Renal cortex interstitium (tissue), 15 donors: ENCODE measurements at places on chromosomes 16 and 17.

- DNase-seq = peak; percentile 33
Observed at GRCh38 chr17:71472809-71473789, 647.7 kb upstream of the SOX9 start.

GRCh38 chr16:22239131-22239805, 33.2 kb downstream of the EEF2K start:
- no peak for DNase-seq

DNA sequence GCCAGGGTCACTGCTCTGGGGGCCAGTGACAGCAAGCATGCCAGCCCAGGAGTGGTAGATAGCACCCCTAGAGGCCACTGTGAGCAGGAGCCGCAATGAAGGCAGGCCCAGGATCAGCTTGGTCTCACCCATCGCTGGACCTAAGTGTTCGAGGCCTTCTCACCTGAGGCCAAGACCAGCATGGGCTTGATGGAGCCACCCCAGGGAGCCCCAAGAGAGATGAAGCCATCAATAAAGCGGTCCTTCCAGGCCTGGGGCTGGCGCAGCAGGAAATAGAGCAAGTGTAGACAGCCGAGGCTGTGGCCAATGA, 1.8 kb downstream of the LCAT start:
- DNase-seq = no peak

GRCh38 chr16:86997058-86997457, 320.1 kb downstream of the C16orf95 start:
- DNase-seq = no peak

DNA sequence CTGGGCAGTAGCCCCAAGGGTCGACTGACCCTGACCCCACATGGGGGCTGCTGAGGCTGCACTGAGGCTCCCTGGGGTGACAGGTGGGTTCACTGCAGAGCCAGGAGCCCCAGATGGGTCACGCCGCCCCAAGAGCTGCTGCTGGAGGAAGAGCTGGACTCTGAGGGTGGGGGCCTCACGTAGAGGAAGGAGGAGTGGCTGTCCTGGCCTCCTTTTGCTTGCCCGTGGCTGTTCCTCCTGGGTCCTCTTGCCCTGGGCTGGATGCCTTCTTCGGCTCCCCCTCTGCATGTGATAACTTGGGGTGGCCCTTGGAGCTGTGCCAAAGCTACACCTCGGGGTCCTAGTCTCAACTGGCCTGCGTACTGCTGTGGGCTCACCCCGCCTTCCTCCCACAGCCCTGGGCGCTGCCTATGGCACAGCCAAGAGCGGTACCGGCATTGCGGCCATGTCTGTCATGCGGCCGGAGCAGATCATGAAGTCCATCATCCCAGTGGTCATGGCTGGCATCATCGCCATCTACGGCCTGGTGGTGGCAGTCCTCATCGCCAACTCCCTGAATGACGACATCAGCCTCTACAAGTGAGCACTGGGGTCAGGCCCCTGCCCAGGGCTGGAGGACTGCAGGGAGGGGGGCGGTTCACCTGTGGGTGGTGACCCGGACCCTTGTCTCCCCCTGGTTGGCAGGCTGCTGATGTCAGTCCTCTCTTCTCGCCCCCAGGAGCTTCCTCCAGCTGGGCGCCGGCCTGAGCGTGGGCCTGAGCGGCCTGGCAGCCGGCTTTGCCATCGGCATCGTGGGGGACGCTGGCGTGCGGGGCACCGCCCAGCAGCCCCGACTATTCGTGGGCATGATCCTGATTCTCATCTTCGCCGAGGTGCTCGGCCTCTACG, 1.1 kb upstream of the AMDHD2 start:
- DNase-seq = no peak

GRCh38 chr17:80664217-80664790, 119.7 kb downstream of the RPTOR start:
- no peak for DNase-seq

DNA sequence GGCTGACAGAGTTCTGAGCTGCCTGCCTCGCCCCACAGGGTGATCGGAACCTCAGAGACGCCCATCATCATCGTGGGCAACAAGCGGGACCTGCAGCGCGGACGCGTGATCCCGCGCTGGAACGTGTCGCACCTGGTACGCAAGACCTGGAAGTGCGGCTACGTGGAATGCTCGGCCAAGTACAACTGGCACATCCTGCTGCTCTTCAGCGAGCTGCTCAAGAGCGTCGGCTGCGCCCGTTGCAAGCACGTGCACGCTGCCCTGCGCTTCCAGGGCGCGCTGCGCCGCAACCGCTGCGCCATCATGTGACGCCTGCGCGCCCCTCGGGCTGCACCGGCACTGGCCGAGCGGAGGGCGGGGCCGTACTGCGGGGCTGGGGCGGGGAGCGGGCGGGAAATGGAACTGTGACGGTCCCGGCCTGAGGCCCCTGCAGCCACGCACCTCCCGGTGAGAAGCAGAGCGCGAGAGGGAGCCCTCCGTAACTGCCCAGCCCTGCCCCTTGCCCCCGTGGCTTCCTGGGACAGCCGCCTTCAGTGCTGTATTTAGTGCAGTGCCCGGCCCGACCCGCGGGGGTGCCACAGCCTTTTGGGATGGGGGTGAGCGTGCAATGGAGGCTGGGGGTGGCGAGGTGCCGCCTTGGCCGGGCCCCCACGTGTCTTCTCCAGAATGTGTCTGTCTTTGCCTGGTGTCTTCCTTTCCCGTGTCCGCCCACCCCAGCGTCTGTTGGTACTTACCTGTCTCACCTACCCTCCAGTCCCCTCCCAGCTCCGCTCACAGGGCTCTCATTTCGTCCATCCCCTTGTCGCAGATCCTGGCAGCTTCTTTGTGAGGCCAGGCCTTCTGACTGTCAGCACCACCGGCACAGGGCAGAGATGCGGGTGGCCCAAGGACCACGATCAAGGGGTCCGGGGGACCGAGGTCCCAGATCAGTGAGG, 9.8 kb downstream of the RASL10B start:
- DNase-seq = no peak

DNA sequence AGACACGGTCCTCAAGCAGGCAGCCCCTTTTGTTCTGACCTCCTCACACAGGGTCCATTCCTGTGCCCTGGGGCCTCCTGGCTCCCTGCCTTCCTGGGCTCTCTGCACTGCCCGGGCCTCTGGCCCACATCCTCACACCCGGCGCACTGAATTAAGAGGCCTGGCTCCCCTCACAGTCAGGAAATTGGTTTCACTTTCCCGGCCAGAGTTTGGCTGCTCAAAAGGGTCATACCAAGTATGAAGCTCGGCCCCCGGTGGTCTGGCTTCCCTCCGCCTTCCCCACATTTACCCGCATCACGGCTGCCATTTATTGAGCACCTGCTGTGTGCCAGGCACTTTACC, 220.0 kb downstream of the NTN1 start:
- no peak for DNase-seq

- DNase-seq = no peak
Observed at GRCh38 chr17:75933808-75934207, 7.0 kb downstream of the FBF1 start.

- DNase-seq = no peak
Observed at GRCh38 chr17:33980193-33980592, 274.9 kb upstream of the CCL2 start.

DNA sequence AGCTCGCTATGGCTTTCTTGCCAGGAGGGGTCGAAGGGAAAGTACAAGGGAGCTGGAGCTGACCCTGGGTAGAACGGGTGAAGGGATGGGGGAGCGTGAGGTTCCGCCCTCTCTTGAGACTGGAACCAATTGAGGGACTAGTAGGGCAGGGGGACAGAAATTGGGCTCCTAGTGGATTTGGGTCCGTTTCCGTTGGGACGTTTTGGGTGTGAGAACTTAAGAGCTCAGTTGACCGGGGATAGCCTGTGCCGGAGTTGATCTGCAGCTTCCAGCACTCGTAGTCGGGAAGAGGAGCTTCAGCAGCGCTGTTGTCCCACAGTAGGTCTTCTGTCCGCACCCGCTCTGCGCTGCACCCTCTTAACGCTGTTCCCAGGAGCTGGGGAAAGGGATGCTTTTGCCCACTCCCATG, 481 bp downstream of the CNTROB start:
- no peak for DNase-seq

GRCh38 chr16:85037721-85038120, 10.1 kb downstream of the KIAA0513 start:
- no peak for DNase-seq

DNA sequence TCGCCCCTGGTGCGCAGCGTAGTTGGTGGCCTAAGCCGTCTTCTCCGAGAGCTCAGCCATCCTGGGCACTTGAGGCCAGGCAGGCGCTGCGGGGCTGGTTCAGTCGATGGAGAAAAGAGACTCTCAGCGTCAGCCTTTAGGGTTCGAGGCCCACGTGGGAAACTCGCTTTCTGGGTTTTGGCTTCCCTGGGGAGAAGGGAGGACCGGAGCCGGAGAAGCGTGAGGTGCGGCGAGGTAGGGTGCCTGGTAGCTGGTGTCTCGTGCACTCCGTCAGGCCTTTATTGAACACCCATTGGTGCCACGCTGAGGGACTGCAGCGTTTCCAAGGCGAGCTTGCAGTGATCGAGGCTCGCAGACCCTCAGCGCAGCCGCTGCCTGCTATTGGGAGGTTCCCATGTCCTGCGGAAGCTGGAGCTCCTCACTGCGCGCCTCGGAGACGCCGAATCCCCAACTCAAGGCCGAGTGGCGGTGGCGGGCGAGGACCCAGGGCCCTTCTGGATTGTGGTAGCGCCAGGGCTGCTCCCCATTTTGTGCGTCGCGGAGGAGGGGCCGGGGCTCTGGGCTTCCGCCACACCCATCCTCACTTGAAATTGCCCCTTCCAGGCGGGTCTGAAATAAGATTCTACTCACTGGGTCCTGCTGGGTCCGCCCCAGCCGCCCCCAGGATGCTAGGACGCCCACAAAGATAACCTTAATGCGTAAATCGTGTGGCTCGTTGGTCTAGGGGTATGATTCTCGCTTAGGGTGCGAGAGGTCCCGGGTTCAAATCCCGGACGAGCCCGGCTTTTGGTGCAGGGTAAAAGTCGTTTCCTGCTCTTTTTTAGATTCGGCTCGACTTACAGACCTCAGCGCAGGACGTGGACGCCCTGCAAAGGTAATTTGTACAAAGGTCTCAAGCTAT, 1.2 kb downstream of the OR1F1 start:
- no peak for DNase-seq

GRCh38 chr17:42617956-42618431, 8.5 kb downstream of the TUBG1 start:
- no peak for DNase-seq

DNA sequence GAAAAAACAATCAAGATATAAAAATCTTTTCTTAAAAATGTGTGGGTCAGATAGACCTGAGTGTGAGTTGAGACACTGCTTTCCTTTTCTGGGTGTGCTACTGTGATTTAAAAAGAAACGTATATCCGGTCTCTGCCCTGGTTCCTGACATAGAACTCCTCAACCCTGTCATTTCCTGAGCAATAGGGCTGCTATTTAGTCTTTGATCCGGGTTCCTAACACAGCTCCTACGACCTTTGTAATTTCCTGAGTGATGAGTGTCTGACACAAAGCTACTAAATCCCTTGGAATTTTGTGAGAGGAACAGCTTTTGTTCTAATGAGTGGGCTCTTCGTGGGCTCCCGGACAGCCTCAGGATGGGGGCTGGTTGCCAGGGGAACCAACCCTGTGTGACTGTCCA, 93.9 kb upstream of the FA2H start:
- DNase-seq = peak; percentile 6

- DNase-seq = no peak
Observed at GRCh38 chr17:70520447-70520846, 351.1 kb downstream of the KCNJ2 start.

DNA sequence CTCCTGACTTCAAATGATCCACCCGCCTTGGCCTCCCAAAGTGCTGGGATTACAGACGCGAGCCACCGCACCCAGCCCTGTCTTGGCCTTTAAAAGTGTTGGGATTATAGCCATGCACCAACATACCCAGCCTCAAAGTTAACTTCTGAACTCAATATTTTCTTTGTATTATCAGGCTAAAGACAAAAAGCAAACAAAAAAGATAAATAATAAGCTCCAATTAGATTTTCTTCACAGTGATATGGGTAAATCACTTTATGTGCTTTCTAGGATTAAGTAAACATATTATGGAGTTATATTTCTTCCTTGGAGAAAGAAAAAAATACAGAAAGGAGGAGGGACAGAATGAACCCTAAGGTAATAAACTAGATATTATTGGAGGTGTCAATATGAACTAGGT, 74.3 kb downstream of the FBXL20 start:
- DNase-seq = no peak

DNA sequence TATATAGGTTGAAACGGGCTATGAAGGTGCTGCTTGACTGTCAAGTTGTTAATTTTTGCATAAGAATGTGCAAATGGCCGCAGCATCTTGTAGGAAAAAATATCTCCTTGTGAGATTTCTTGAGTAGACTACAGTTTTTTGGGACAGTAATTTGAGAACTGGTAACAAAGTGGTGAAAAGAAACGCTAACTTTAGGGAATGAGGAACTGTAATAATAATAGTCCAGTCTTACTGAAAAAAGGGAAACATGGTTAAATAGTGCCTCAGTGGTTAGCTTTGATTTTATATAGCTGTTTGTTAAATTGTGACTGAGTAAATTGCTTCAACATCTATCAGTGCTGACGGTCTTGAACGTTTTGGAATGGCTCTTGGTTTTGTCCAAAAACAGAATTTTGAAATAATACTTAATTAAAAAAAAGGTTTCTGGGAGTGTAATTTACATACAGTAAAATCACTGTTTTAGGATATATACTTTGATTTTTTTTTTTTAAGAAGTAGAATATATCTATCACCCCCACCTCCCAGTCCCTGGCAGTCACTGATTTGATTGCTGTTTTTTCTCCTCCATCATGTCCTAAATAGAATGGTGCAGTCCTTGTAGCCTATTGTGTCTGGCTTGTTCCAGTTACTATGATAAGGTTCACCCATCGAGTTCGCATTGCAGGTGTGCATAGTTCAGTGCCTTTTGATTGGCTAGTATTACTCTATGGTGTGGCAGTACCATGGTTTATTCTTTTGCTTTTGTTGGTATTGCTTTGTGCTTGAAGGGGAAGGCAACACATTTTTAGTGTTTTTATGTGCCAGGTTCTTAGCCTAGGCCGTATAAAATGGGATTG, 2.8 kb downstream of the HAPSTR1 start:
- no peak for DNase-seq

DNA sequence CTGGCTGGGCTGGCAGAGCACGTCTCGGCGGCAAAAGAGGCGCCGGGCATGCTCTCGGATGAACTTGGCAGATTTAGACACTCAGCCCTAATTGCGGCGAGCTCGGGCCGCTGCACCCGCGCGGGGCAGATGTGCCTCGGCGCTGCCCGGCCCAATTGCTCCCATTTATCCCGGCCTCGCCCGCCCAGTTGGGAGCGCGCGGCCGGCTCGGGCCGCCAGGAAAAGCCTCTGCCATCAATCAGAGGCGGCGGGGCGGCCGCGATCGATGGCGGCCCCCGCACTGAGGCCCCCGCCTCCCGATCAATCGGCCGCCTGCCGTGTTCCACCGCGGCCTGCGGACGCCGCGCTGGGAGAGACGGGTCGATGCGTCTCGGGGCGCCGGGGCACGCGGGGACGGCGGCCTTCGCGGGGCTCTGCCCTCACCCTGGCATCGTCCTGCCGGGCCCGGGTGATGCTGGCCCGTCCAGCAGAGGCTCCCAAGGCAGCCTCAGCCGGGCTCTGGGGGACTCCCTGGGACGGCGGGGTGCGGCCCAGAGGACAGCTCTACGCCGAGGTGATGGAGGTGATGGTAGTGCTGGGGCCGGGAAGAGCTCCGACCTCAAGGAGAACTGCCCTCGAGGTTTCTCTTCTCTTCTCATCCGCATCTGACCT, 200.9 kb upstream of the N4BP1 start:
- no peak for DNase-seq

DNA sequence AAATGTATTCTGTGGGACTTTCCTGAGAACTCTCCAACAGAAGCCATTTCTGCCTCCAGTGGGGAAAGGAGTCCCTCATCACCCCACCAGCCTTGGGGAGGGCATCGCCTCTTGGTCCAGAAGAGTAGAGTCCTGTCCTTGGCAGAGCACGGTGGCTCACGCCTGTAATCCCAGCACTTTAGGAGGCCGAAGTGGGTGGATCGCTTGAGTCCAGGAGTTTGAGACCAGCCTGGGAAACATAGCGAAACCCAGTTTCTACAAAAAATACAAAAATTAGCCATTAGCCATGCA, 41.0 kb downstream of the LYRM1 start:
- DNase-seq = no peak
